Naive thymus-derived CD4-positive, alpha-beta T cell (primary cell): ENCODE measurements at places on chromosomes 1 and 21.
A peak's percentile ranks its signal among the peaks of the same experiment; 100 is the strongest.

GRCh38 chr1:207323425-207324225, 2.1 kb downstream of the CD55 start:
- no peak for DNase-seq
- peaks cover 6% of the 10 kb centered on the region for H3K4me1 ChIP-seq
- H3K4me3 ChIP-seq = peak overlapping the region; percentile 35
- peak overlapping the region; percentile 50 for H3K27ac ChIP-seq
- H3K27me3 ChIP-seq = no peaks in the 10 kb centered on the region

GRCh38 chr1:60874718-60875117, 207.6 kb upstream of the NFIA start:
- no peaks in the 10 kb centered on the region for H3K27me3 ChIP-seq
- H3K4me1 ChIP-seq = no peaks in the 10 kb centered on the region
- DNase-seq = no peak
- no peak overlapping the region for H3K27ac ChIP-seq

DNA sequence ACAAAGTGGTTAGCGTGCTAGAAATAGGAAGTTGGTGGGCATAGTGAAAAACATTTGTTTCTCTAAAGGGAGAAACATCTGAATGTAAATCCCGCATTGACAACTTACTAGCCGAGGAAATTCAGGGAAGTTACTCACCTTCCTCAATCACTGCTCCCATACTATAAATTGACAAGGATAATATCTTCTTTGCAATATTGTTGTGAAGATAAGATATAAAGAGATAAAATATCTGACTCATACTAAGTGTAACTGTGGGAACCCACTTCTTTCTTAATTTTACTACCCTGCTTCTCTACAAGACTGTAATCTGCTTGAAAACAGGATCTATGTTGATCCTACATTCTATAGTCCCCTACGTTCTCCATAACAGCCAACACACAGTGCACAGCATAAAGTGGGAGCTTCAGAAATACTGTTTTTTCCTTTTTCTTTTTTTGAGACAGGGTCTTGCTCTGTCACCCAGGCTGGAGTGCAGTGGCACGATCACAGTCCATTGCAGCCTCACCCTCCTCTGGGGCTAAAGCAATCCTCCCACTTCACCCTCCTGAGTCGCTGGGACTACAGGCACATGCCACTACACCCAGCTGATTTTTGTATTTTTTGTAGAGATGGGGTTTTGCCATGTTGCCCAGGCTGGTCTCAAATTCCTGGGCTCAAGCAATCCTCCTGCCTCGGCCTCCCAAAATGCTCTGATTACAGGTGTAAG, 57.4 kb upstream of the C1orf21 start:
- no peaks in the 10 kb centered on the region for H3K4me1 ChIP-seq
- no peaks in the 10 kb centered on the region for H3K27me3 ChIP-seq
- H3K36me3 ChIP-seq = no peaks in the 10 kb centered on the region
- no peak for DNase-seq
- H3K27ac ChIP-seq = no peak overlapping the region
- H3K4me3 ChIP-seq = no peak overlapping the region

GRCh38 chr1:27525296-27526272, 35.6 kb upstream of the WASF2 start:
- no peaks in the 10 kb centered on the region for H3K36me3 ChIP-seq
- peak overlapping the region; percentile 53 for H3K4me3 ChIP-seq
- peak overlapping the region; percentile 93 for H3K27ac ChIP-seq
- H3K27me3 ChIP-seq = no peaks in the 10 kb centered on the region
- peak; percentile 41 for DNase-seq

GRCh38 chr1:19990689-19991088, 11.3 kb upstream of the PLA2G2A start:
- no peak overlapping the region for H3K27ac ChIP-seq
- DNase-seq = no peak
- H3K4me3 ChIP-seq = no peak overlapping the region
- H3K36me3 ChIP-seq = no peaks in the 10 kb centered on the region
- no peaks in the 10 kb centered on the region for H3K27me3 ChIP-seq

DNA sequence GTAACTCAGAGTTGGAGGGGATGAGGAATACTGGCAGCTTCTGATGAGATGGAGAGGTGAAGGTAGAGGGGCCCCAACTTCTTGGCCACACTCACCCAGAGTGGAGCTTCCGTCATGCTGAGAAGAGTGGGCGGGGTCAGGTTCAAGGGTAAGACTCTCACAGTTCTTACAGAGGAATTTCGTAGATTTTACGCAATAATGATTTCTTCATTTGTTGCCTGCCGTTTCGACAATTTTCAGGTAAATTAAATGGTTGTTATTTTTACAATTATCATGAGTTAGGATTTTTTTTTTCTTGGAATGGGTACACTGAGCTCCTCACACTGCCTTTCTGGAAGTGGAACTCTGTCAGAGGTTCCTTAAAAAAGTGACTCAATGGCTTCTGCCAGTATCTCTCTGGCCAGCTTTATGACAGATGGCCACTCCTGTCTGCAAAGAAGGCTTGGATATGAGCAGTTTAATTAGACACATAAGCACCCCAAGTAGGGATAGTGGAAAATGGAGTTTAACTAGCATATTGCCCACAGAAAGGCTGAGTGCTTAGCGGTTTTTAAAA, 13.8 kb upstream of the NLRP3 start:
- peaks cover 7% of the 10 kb centered on the region for H3K4me1 ChIP-seq
- no peak overlapping the region for H3K4me3 ChIP-seq
- no peak overlapping the region for H3K27ac ChIP-seq
- no peaks in the 10 kb centered on the region for H3K36me3 ChIP-seq
- DNase-seq = no peak
- H3K27me3 ChIP-seq = no peaks in the 10 kb centered on the region

DNA sequence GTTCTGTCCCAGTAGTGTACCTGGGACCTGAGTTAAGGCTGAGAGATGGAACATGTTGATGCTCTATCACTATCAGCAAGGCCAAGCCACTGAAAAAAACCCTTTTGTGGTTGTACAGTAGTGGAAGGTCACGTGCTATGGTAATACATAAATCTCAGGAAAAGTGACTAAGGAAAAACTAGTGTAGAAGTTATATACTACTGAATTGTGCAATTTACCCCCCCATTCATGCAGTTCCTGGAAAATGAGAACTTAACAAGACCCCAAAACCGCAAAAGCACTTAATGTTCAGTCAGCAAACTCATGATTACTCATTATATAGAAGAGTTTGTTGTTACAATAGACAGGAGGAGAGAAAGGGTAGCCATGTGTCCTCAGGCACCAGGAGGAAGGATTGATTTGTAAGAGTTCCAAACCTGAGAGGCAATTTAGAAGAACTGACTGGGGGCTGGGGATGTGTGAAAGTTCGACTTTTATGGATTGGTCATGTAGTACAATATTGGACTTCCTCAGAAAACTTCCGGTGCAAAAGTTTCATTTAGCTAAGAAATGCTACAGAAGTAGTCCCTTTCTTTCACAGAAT, 91.6 kb downstream of the RGL1 start:
- H3K36me3 ChIP-seq = no peaks in the 10 kb centered on the region
- H3K27me3 ChIP-seq = no peaks in the 10 kb centered on the region
- no peak overlapping the region for H3K27ac ChIP-seq
- no peak overlapping the region for H3K4me3 ChIP-seq

DNA sequence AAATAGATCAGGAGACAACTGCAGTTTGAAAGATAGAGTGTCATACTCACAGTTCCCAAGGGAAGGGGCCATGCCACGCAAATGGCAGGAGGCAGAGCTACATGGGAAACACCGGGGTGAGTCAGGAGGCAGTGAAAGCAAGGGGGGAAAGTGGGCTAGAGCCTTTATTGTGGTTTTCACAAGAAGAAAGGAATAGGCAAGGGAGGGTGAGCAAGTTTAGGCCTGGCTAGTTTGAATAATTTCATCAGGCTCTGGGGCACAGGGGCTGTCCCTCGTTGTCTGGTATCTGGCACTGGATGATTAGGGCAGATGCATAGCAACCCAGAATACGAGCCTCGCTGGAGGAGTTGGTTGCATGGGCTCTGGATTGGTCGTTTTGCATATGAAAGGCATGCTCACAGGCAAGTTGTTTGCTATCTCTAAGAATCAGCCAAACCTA, 17.0 kb upstream of the ITLN2 start:
- no peak overlapping the region for H3K4me3 ChIP-seq
- no peaks in the 10 kb centered on the region for H3K4me1 ChIP-seq
- no peaks in the 10 kb centered on the region for H3K36me3 ChIP-seq
- H3K27me3 ChIP-seq = no peaks in the 10 kb centered on the region
- DNase-seq = no peak

DNA sequence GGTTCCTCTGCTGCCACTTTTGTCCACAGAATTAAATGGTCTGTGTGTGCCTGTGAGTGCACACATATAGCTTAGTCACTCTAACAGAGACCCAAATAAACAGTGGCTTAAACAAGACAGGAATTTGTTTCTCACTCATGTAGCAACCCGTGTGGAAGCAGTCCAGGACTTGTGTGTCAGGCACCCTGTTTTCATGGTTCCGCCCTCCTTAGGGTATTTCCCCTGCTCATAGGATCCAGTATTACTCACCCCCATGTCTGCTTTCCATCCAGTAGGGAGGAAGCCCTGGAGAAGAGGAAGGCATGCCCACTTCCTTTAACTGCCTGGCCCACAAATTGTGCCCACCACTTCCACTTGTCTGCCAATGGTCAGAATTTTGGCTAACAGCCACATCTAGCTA, 41.3 kb upstream of the TACSTD2 start:
- H3K36me3 ChIP-seq = no peaks in the 10 kb centered on the region
- no peaks in the 10 kb centered on the region for H3K27me3 ChIP-seq
- H3K4me1 ChIP-seq = no peaks in the 10 kb centered on the region
- H3K27ac ChIP-seq = no peak overlapping the region
- no peak overlapping the region for H3K4me3 ChIP-seq

DNA sequence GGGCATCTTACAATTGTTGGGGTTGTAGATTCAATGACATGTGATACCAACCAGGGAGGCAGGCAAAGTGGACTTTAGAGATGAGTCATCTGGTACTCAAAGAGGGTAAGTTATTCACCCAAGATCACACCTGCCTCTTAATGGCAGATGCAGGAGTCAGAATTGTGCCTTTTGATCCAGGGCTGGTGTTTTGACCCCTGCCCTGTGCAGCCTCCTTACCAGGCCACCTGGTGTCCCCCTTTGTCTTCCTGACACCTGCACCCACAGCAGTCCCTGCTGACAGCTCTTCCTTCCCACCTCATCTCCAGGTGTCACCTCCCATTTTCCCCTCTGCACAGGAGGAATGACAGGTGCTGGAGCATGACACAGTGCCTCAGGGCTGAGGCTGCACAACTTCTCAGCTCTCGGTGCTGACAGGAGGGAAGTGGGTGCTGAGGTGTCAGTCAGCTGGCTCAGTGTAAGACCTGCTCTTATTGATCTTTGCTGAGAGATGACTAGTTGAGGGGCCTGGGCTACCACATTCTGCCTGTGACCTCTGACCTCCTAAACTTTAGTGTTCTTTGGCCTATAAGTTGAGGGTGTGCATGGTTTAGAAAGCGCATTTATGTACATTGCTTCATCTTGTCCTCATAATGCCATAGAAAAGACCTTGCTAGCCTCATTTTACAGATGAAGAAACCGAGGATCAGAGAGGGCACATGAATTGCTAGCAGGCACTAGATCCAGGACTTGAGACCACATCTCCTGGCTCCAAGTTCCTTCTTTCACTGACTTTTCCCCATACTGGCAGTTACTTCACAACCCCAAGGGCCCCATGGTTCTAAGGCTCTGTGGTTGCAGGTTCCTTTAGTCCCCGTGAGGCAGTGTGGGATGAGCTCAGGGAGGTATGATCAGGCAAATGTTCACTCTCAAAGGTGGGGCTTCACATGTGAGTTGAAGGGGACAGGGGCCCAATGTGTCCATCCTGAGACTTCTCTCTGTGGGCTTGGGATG, 31.3 kb downstream of the CACNA1E start:
- H3K36me3 ChIP-seq = no peaks in the 10 kb centered on the region
- no peak overlapping the region for H3K27ac ChIP-seq
- H3K4me3 ChIP-seq = no peak overlapping the region
- H3K27me3 ChIP-seq = no peaks in the 10 kb centered on the region

- no peak for DNase-seq
- no peak overlapping the region for H3K4me3 ChIP-seq
- H3K4me1 ChIP-seq = no peaks in the 10 kb centered on the region
- H3K27ac ChIP-seq = no peak overlapping the region
- H3K27me3 ChIP-seq = no peaks in the 10 kb centered on the region
These were observed 11.9 kb downstream of the PODN start for GRCh38 chr1:53073868-53074311.

DNA sequence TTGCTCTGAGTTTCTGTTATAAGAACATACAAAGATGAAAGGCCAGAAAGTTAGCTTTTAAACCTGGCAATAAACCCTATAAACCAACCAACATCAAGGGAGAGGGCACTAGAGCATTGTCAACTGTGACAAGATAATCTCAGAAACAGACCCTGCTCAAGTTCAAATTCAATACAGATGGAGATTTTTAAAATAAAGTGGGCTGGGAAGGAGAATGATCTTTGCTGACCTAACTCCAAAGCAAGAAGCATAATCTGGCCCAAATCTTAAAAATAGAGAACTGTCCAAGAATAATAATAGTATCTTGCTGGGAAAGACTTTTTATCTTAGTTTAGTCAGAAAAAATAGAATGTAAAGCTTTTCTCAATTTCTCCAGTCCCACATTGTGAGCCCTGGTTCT, 485.5 kb downstream of the DISC1 start:
- no peaks in the 10 kb centered on the region for H3K4me1 ChIP-seq
- no peak overlapping the region for H3K4me3 ChIP-seq
- no peak overlapping the region for H3K27ac ChIP-seq
- no peaks in the 10 kb centered on the region for H3K36me3 ChIP-seq

DNA sequence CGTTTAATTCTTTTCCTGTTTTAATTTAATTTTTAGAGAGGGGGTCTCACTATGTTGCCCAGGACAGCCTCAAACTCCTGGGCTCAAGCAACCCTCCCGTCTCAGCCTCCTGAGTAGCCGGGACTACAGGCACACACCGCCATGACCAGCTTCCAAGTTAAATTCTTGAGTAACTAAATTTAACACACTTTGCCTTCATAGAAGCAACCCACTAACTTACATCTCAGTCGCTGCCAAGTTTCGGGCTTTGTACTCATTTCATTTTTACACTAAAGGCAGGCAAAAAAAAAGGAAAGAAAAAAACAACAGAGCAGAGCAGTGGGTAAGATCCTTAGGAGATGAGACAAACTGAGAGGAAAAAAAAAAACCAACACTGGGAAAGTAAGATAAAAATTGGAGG, 3.5 kb downstream of the TIAM1 start:
- no peaks in the 10 kb centered on the region for H3K4me1 ChIP-seq
- DNase-seq = no peak
- H3K4me3 ChIP-seq = no peak overlapping the region
- no peaks in the 10 kb centered on the region for H3K36me3 ChIP-seq
- H3K27me3 ChIP-seq = peaks cover 9% of the 10 kb centered on the region

DNA sequence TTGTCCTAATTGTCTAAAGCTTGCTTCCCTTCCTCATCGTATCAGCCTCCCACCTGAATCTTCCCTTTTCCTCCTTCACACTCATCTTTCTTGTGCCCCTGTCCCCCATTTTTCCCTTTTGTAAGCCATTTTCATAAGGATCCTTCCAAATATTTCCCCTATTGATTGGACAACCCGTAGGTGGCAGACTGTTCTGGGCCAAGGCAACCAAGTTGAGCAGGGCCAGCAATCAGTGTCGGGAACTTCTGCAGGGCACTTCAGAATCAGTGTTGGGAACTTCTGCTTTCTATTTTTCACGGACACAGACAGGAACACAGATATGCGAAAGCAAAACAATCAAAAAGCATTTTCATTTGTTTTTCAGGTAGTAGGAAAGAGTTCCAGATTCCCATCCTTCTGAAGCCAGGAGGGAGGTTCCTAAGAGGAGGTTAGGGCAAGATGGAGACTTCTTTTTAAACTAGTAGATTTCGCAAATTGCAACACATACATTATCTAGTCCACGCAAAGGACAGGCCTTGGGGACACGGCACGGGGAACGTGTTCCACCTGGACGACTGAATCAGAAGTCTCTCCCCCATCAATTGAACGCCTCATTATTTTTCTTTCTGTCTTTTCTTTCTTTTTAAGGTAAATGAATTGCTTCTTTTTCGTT, 691 bp upstream of the MPZL1 start:
- H3K36me3 ChIP-seq = no peaks in the 10 kb centered on the region
- peak overlapping the region; percentile 64 for H3K4me3 ChIP-seq
- H3K27me3 ChIP-seq = no peaks in the 10 kb centered on the region
- peaks cover 18% of the 10 kb centered on the region for H3K4me1 ChIP-seq
- peak overlapping the region; percentile 70 for H3K27ac ChIP-seq
